ENCODE measurements at places on chromosomes 16 and 17.

- DNase-seq, result no peak
These were observed 546 bp upstream of the PSMD7 start for GRCh38 chr16:74296104-74296431.

GRCh38 chr17:38881600-38882191 lies 11.8 kb downstream of the LASP1 start:
- no peak for DNase-seq

- DNase-seq, result no peak
These were observed 53.8 kb downstream of the COG7 start for GRCh38 chr16:23398987-23399805.

DNA sequence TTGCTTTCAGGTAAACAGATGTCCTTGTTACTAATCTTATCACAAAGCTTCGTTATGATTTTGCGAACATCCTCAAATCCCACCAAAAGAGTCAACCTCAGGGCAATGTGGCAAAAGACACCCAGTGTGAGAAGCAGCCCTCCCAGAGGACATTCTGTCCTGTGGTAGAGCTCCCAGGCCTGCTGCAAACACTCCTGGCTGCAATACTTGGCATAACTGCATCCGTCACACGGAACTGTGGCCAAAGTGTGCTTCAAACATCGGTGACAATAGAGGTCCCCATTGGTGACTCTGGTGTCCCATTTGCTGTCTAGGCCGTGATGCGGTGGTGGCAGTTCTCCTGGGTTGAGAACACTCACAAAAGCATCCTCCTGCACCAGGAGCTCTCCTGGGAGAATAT lies 29.5 kb downstream of the SMYD4 start:
- no peak for DNase-seq

- DNase-seq, result no peak
These were observed 3.1 kb downstream of the CHST5 start for GRCh38 chr16:75532791-75533190.

All from mammary epithelial cell (primary cell).